ENCODE measurements at places on chromosomes 7 and 10.

DNA sequence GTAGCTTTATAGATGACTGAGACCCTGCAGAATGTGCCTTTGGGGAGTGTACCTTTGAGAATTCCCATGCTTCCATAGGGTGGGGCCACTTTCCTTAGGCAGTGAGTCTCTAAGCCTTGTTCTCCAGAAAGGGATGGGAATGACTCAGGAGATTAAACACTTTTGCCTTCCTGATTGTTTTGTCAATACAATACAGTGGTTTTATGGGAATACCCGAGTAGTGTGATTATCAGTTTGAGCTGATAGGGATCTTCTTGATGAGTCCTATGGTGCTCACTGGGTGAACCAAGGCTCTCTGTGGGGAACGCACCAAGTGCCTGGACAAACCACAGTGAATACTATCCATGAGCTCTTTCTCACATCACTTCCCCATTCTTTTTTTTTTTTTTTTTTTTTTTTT lies 6.3 kb downstream of the MYOF start:
- no peak for DNase-seq

- DNase-seq = no peak
These were observed 210.0 kb downstream of the IMMP2L start for GRCh38 chr7:111352319-111352718.

- no peak for DNase-seq
These were observed 29.2 kb upstream of the AP5Z1 start for GRCh38 chr7:4745971-4746919.

- DNase-seq = no peak
These were observed 8.9 kb downstream of the GLI3 start for GRCh38 chr7:42227936-42228591.

DNA sequence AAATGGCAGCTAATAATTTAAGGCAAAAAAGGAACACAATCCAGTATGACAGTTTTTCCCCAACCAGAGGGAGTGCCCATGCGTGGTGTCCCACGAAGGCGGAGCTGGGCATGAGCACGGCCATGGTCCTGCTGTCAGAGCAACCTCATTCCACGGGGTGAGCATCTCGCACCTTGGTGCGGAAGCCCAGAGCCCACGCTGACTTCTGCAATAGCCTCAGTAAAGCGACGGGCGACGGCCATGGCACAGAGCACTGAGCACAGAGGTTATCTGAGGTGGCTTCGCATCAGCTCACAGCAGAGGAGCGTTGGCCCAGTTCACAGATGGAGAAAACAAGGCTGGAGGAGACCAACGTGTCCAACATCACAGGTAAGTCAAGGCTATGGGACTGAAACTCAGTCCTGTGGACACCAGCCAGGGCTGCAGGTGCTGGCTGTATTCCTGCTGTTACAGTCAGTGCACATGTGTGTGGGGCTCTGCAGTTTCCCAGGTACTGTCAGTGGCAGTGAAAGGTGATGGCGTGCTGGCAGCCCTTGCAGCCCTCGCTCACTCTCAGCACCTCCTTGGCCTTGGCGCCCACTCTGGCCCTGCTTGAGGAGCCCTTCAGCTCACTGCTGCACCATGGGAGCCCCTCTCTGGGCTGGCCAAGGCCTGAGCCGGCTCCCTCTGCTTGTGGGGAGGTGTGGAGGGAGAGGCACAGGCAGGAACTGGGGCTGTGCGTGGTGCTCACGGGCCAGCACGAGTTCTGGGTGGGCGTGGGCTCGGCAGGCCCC lies 525.6 kb downstream of the PTPRN2 start:
- no peak for DNase-seq

- no peak for DNase-seq
These were observed 64.4 kb downstream of the CCNY start for GRCh38 chr10:35400595-35401268.

Data from fibroblast of skin of left biceps (primary cell).